Cortex of kidney (tissue), 1 donor: ENCODE measurements at places on chromosomes 16 and 17.

DNA sequence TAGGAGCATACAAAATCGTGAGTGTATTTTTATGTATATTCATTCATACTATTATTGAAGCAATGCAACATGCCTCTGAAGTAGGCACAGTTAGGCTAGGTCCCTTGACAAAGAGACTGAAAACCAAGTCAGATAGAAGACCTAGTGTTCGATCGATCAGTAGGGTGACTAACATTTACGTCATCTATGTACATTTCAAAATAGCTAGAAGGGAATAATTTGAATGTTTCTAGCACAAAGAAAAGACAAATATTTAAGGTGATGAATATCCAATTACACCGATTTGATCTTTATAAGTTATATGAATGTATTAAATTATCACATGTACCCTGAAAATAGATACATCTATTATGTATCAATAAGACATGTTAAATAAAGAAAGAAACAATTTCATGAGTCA lies 610.1 kb downstream of the TOX3 start:
- no peak for DNase-seq

DNA sequence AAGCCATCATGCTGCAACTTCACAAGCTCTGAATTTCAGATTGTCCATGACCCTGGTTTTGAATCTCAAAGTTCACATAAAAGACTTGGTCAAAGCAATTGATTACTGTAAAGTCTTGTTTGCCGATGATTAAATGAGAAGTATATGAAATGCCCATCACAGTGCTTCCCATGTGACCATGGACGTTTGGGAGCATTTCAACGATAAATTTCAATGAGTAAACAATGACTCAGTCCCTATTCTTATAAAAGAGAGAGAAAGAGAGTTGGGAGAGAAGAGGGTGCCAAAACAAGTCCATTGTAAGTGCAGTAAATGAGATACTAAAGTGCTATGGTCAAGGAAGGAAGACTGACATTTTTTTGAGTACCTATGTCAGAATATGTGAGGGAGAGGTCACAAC lies 276.9 kb downstream of the SOX9 start:
- DNase-seq = no peak

DNA sequence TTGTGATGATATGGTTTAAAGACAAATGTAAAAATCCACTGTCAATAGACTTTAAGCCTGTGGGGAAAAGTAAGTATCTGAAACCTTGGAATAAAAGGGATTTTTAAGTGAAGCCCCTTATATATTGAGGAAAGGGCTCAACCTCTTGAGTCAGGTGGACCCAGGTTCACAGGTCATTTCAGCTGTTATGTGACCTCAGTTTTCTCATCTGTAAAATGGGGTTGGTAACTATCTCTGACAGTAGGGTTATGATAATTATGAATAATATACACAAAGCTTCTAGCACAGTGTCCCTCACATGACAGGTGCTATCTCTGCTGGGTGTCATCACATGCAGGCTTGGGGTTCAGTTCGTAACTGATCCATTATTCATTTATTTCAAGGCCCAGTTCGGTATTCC lies 57.0 kb downstream of the USP10 start:
- no peak for DNase-seq

DNA sequence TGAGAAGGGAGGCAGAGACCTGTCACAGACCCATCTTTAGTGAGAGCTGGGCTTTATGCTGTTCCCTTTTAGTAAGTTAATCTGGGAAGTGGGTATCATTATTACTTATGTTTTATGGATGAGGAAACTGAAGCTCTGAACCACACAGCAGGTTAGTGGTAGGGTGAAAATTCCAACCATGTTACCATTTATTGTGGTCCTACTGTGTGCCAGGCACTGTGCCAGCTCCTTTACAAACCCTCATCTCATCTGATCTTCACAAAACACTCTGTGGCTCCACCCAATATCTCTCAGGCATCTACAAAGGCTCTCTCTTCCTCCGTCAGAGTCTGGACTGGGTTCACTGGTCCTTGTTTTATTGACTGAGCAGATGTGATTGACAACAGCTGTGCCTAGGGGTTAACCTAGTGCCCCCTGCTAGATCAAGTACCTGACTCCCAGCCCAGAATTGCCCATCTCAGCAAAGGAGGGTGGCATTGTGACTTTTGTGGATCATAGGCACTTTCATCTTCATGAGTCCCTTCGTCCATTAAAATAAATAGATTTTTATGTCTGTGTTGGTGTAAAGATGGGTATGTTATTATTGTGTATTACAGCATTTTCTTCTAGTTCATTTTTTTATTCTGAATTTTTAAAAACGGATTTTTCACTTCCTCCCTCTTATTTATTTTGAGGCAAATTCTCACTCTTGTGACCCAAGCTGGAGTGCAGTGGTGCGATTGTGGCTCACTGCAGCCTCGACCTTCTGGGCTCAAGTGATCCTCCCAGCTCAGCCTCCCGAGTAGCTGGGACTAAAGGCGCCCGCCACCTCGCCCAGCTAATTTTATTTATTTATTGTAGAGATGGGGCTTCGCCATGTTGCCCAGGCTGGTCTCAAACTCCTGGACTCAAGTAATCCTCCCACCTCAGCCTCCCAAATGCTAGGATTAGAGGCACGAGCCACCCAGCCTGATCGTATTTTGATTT lies 3.1 kb downstream of the TGFB1I1 start:
- no peak for DNase-seq

GRCh38 chr17:73227944-73228343 lies 33.7 kb downstream of the CPSF4L start:
- no peak for DNase-seq
